ENCODE measurements at places on chromosomes 12 and 14.

GRCh38 chr12:59839514-59839913, 243.7 kb downstream of the SLC16A7 start:
- no peak for DNase-seq

- no peak for DNase-seq
These were observed 12.5 kb upstream of the RABGGTA start for GRCh38 chr14:24283796-24284460.

DNA sequence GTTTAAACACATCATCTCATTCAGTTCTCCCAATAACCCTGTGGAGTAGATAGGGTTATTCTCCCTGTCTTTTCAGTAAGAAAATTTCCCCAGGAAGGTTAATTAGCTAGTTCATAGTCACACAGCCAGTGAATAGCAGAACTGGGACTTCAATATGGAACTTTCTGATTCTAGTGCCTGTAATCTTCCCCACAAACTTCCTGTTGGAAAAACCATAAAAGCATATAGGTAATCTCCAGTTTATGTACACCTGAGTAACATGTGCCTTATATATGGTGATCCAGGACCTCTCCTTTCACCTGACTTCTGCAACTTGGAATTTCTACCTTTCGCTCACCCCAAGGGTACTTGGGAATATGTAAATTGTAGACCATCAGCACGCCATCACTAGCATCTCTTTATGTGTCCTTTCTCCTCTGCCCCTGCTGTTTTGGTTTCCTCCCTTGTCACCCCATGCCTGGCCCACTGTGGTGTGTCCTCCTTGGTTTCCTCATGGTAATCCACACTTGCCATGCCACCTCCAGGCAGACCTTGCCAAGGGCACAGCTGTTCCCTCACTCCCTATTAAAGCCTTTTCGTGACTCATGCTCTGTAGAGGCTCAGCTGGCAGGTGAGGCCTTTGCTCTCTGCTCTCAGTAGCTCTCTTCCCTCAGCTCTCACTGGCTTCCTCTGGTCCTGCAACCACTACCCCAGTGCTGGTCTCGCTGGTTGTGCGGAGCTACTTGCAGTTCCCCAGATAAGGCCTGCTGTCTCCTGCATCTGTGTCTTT, 16.7 kb downstream of the TBC1D30 start:
- no peak for DNase-seq

- no peak for DNase-seq
These were observed 1.2 kb upstream of the HVCN1 start for GRCh38 chr12:110690127-110690430.

GRCh38 chr12:2958432-2959191, 585 bp upstream of the TEAD4 start:
- DNase-seq, result no peak

DNA sequence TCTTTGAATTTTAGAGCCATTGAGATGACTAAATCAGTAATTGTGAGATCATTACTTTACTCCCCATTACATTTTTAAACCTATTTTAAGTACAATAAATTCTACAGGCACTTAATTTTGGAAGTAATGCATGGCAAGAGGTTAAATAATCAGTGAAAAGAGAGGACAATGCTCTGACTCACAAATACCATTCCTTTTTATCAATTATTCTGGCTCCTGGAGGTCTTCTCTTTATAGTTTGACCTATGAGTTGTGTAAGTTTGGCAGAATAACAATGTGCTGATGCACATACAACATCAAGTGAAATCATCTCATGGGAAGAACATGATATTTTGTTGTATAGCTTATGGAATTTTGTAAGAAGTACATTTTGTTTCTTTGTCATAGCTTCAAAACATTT, 166.7 kb downstream of the TMTC3 start:
- DNase-seq, result no peak

GRCh38 chr14:35222324-35222723, 69.9 kb upstream of the PSMA6 start:
- DNase-seq, result no peak

DNA sequence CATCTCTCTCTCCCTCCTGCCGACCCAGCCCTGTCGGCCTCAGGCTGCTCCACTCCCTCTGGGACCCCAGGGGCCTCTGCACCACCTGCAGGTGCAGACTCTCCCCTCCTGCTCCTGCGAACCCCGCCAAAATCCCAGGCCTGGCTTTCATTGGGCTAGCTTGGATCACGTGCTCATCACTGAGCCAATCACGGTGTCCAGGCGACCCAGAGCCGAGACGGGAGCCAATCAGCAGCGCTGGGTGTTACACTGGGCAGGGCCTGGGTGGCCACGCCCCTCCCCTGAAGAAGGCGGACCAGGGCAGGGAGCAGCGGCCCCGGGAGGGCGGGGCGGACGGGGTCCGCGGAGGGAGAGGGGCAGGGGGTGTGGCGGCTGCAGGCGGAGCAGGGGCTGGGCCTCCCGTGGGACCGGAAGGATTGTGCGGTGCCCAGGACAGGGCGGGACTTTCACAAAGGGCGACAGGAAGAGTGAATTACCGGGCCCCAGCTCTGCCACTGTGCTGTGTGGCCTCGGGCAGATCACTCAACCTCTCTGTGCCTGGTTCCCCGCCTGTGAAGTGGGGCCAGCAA, 66.6 kb upstream of the FBRSL1 start:
- no peak for DNase-seq

DNA sequence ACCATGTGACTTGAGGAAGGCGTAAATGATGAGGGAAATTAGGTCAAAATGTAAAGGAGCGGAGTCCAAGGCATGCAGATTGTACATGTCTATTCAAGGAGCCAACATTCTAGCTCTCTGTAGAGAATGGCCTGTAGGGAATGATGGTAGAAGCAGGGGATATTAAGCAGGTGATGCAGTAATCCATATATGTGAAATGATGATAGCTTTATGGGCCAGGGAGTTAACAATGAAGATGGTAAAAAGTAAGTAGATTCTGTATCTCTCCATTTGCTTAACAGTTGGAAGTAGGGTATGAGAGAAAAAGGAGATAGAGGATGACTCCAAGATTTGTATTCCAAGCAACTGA, 33.4 kb downstream of the ARHGAP5 start:
- no peak for DNase-seq

GRCh38 chr14:32319368-32320049, 9.6 kb upstream of the AKAP6 start:
- no peak for DNase-seq

DNA sequence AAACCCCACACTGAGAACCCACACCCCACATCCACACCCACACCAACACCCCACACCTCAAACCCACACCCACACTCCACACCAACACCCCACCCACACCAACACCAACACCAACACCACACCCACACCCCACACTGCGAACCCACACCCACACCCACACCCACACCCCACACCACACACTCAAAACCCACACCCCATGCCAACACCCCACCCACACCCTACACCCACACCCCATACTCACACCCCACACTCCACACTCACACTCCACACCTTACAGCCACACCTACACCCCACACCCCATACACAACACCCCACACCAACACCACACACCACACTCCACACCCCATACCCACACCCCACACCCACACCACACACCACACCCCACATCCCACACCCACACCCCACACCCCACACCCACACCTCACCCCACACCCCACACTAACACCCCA, 38.0 kb downstream of the TMEM120B start:
- no peak for DNase-seq

GRCh38 chr12:124862768-124863415, 772 bp downstream of the SCARB1 start:
- peak; percentile 37 for DNase-seq

DNA sequence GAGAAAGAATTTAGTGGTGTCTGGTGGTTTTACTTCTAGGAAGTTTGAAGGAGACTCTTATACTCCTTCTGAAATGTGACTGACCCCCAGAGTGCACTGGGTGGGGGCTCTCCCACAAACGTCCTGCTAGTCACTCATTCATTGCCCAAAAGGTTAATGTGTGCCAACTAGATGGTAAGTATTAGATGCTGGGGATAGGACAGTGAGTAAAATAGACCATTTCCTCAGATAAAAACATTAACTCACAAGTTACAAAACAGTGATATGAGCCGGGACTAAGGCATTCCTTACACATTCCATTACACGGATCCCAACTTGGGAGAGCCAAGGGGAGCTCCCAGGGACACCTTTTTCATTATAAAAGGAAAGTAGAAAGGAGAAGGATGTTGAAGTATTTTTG, 185.1 kb downstream of the ATXN7L3B start:
- DNase-seq, result no peak

DNA sequence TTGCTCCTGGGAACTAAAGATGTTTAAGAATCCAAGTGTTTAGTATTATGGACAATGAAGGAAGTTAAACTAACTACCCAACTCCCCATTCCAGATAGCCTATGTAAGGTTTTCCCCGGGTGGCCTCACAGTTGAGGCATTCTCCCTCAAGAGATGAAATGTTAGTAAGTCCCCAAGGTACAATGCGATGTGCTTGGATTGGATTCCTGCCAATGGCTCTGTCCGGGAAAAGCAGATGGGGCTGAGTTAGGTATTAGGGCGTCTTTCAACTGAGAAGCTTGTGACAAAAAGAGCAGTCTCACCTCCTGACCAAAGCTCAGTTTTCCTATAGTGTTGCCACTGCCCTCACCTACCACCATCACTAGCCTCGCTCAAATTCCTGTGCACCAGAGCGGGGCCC, 64.8 kb upstream of the E2F7 start:
- no peak for DNase-seq

GRCh38 chr12:98417266-98417665, 98.1 kb upstream of the TMPO start:
- peak; percentile 57 for DNase-seq

DNA sequence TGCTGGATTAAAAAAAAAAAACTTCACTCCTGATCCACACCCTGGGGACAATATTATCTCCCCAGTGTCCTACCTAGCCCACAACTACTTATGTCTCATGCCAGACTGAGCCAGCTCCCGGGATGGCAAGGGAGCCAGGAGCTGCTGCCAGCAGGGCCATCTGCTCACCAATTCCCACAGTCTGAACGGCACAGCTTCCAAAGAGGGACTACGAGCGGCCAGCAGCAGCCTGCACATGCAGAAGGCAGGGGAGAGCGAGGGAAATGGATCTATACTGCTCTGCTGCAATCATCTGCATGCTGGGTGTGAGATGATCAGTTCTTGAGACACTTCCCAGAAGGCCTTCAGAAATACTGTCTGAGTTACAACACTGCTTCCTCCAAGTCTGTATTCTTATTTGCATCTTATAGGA, 11.1 kb downstream of the SSH1 start:
- peak; percentile 77 for DNase-seq

DNA sequence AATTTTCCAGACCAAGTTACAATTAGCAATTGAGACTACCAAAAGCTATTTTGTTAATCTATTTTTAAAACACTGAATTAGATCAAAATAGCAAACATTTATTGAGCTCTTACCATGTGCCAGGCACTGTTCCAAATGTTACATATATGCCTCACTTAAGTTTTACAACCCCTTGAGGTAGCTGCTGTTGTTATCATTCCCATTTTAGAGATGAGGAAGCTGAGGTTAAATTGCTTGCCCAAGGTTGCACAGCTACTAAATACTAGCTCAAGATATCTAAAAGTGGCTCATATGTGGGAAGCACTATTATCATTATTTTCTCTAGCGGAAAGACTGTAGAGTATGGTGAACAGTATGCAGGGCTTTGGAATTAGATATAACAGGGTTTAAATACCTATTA, 19.5 kb upstream of the NAP1L1 start:
- DNase-seq, result no peak

GRCh38 chr14:94897082-94897481, 127.2 kb upstream of the GSC start:
- DNase-seq, result no peak

GRCh38 chr12:20269337-20270067, 98.8 kb upstream of the PDE3A start:
- no peak for DNase-seq

GRCh38 chr12:51911788-51912711, 4.7 kb downstream of the ACVRL1 start:
- DNase-seq, result peak; percentile 89

GRCh38 chr12:125205386-125205785, 140.2 kb downstream of the AACS start:
- DNase-seq, result no peak

GRCh38 chr14:56112781-56113180, 5.4 kb upstream of the PELI2 start:
- peak; percentile 38 for DNase-seq

DNA sequence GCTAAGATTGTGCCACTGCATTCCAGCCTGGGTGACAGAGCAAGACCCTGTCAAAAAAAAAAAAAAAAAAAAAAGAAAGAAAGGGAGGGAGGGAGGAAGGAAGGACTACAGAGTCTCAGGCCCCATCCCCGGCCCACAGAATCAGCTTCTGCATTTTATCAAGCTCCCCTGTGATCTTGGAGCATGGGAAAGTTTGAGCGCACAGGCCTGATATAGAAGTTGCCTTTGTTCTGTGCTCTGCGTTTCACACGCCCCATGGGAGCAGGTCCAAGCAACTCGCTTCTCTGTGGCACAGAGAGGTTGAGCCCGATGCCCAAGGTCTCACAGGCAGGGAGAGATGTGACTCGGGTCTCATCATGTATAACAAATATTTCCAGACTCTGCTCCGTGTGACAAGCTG, 101.8 kb downstream of the PHETA1 start:
- peak; percentile 16 for DNase-seq

DNA sequence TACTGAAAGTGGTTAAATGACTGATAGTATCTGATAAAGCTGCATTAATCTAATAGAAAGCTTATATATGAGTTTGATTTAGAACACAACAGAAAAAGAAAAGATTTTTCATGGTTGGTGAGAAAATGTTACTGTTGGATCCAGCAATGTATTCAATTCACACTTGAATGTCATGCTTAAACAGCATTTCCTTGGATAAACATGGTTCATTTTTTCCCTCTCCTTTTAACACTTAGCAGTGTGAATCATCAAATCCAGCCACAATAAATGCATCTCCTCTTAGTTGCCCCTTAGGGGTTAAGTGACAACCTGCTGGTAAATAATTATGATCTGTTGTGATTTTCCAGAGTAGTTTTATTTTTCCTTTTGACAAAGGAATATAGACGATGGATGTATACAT, 74.9 kb upstream of the GRIP1 start:
- DNase-seq, result no peak

DNA sequence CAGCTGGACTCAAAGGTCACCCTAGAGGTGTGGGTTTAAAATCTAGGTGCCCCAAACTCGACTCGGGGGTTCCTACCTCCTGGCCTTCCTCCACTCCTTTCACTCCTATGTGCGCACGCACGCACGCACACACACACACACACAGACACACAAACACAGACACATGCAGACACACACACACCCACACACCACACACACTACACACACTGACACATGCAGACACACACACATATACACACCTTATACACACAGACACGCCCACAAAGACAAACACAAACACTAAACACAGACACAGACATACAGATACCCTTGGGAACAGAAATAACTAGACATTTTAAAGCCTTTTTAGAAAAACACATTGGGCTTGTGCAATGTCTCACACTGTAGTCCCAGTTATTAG, 31.8 kb downstream of the GSC start:
- DNase-seq, result no peak
